ENCODE measurements at places on chromosomes 3 and 15. TPM values are rescaled to one million over a fixed set of nuclear protein-coding genes. Genes with fewer than 3 reads are reported as not detected.

FBXO22 gene
- total RNA-seq, result 28.2 TPM

PODXL2 gene
- 15.9 TPM for total RNA-seq

ROPN1 gene
- not detected for total RNA-seq

KLHL6 gene
- total RNA-seq, result 6.4 TPM

PPP1R14D gene
- total RNA-seq, result not detected
